ENCODE measurements at places on chromosomes 16 and 17.

DNA sequence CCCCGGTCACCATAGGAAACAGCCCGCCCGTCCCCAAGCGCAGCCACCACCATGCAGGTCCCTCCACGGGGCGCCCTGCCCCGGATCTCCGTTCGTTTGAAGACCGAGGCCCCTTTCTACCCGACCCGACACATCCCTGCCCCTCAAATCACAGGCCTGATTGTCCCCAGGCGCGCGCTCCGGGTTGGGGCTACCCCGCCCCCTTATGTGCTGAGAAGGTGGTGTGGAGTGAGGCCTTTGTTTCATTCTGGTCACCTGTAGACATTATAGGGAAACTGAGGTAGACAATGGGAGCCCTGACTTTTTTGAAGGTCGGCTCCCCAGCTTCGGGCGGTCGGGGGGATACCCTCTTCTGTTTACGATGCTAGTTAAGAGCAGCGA lies 763 bp upstream of the ACTG1 start:
- DNase-seq: no peak

DNA sequence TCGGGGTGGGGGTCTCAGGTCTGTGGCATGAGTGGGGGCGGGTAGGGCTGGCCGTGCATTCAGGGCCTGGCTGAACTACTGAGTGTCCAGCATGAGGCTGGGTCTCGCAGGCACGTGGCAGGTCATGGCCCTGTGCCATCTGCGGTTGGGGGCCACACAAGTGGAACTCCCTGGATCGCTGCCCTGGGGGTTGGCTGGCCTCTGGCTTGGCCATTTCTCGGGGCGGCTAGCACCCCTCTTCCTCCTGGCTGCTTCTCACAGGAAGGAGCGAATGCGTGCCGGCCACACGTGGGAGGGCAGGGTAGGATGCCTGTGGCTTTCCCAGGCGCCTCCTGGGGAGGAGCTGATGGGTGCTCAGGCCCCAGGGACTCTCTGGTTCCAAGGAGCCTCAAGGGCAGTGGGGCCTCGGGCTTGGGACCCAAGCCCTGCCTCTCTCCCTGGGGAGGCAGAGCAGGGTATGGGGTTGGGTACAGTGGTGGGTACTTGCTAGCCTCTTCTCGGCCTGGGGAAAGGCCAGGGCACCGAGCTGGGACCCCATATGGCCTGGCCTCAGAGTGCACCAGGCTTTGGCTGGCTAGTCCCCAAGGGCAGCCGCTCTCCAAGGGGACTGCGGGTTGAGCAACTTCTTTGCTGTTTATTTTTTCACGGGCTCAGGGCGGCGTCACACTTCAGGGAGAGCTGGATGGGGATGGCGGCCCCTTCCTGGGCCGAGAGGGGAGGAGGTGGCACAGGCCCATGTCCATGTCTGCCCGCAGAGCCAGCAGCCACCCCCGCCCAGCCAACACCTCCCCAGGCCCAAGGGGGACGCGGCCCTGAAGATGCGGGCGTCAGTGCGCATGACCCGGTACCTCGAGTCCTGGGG lies 37.5 kb downstream of the ADCY7 start:
- DNase-seq: peak; percentile 9

GRCh38 chr17:82929011-82929622 lies 89.3 kb upstream of the ZNF750 start:
- DNase-seq: no peak

- DNase-seq: no peak
Observed at GRCh38 chr17:14301279-14302090, 604 bp downstream of the HS3ST3B1 start.

- no peak for DNase-seq
Observed at GRCh38 chr16:86129541-86129940, 230.6 kb downstream of the IRF8 start.

All from NCI-H460 (cell line).